ENCODE measurements at places on chromosomes 7 and 10. TPM values are rescaled to one million over a fixed set of nuclear protein-coding genes. Genes with fewer than 3 reads are reported as not detected.

GRCh38 chr7:107874111-107874510, 16.9 kb upstream of the DLD start:
- DNase-seq: no peak

NUTM2A gene
- total RNA-seq: 0.98 TPM

- DNase-seq: no peak
Measured at GRCh38 chr10:34792881-34793280, 22.2 kb downstream of the PARD3 start.

- DNase-seq: peak; percentile 85
Measured at GRCh38 chr7:832167-832967, at the start of gene SUN1. TSS of gene SUN1 (plus strand) at chr7:832476. CDS start at chr7:832525, 49 bp downstream.

SNX10 gene
- total RNA-seq: 5.2 TPM

BICC1 gene
- total RNA-seq: 15.2 TPM

DNA sequence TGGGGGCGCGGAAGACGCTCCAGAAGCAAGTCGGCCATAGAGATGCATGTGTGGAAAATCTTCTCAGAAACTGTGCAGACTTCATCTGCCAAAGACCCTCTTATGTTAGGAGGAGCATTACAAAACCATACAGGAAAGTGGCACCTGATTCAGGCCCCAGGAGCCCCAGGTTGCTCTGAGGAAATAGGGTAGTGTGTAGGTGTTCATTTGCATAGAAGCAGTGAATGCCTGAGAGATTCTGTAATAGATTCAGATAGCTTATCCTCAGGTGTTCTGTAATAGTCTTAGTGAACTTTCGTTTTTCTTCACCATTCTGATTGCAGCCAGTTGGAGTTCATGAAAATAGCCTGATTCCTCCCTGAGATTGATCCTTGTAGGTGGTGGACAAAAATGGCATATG, 106.4 kb upstream of the GJD4 start:
- DNase-seq: no peak

SFTPD gene
- total RNA-seq: not detected

DNA sequence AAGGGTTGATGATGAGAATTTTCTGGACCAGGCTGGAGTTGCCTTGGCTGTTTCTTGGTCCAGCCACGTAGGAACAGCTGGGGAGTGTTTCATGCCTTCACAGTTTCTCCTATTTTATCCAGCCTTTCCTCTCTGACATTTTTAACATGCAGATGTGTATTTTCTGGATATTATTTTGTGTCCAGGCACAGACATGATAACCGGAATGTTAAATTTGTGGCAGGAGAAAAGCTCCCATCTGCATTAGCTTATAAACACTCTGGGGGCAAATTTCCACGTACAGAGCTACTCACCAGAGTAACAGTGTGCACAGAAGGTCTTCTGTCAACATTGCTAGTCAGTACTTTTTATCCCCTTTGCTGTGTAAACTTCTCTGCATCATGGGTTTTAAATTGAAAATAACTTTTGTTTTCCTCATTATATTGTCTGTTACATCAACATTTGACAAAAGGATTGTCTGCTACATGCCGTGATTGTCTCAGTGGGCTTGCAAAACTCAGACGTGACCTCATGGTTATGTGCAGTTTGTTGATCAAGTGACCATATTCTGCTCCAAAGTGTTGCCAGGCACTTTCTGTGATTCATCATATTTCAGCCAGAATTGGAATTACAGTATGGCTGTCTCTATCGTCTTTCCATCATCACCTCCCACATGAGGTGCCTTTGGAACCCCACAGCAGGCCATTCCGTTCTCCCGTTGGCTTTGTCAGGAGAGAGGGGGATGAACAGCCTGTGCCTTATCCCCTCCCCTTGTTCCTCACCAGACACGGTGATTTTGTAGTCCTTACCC, 41.4 kb downstream of the INSYN2A start:
- DNase-seq: no peak

- no peak for DNase-seq
Measured at GRCh38 chr10:97089209-97089870, 96.4 kb downstream of the SLIT1 start.
